ENCODE measurements at places on chromosomes 2 and 18. TPM values are rescaled to one million over a fixed set of nuclear protein-coding genes. Genes with fewer than 3 reads are reported as not detected.

The POTEC gene
- total RNA-seq: under 0.01 TPM

The LIMS4 gene
- total RNA-seq: 1.1 TPM

The ZNF516 gene
- 22.9 TPM for total RNA-seq

The ANKRD44 gene
- total RNA-seq: 6.0 TPM

The FSHR gene
- total RNA-seq: not detected

The ARHGAP15 gene
- total RNA-seq: 0.09 TPM

The RESP18 gene
- not detected for total RNA-seq

The IL37 gene
- not detected for total RNA-seq

The C1QL2 gene
- total RNA-seq: not detected

The LPIN1 gene
- total RNA-seq: 53.5 TPM

The KCNJ3 gene
- not detected for total RNA-seq

The MYO5B gene
- 0.18 TPM for total RNA-seq

The RIT2 gene
- total RNA-seq: not detected

The CYP1B1 gene
- 23.0 TPM for total RNA-seq

The INPP5D gene
- total RNA-seq: 0.46 TPM

The FBLN7 gene
- total RNA-seq: 0.57 TPM

The HOXD1 gene
- total RNA-seq: not detected

The UGT1A3 gene
- not detected for total RNA-seq

The SRD5A2 gene
- not detected for total RNA-seq

The IL36RN gene
- 0.09 TPM for total RNA-seq

The CFAP210 gene
- not detected for total RNA-seq

The GLI2 gene
- total RNA-seq: 11.3 TPM

The PSD4 gene
- 3.4 TPM for total RNA-seq

The FHOD3 gene
- total RNA-seq: 16.9 TPM

The CIB4 gene
- total RNA-seq: not detected

The STAT4 gene
- total RNA-seq: 2.0 TPM

The NAT8 gene
- not detected for total RNA-seq

The CRYGC gene
- not detected for total RNA-seq

The RGPD4 gene
- total RNA-seq: not detected

The CHAC2 gene
- 1.1 TPM for total RNA-seq

The PRSS56 gene
- total RNA-seq: not detected

The SERPINB11 gene
- total RNA-seq: not detected

The RAB27B gene
- total RNA-seq: 30.2 TPM

The SLC23A3 gene
- total RNA-seq: 2.4 TPM

The SIX3 gene
- not detected for total RNA-seq

The DNAH7 gene
- 0.28 TPM for total RNA-seq

The RAPGEF4 gene
- total RNA-seq: 1.9 TPM

The G6PC2 gene
- not detected for total RNA-seq

The APLF gene
- 7.0 TPM for total RNA-seq

The FBXO48 gene
- 0.28 TPM for total RNA-seq

The UGT1A5 gene
- total RNA-seq: not detected

The NLRC4 gene
- not detected for total RNA-seq

The HRH4 gene
- under 0.01 TPM for total RNA-seq

The ANKRD30B gene
- under 0.01 TPM for total RNA-seq

The HYCC2 gene
- total RNA-seq: 7.5 TPM

The CHST9 gene
- not detected for total RNA-seq

The SLC14A1 gene
- total RNA-seq: 27.6 TPM

The CAVIN2 gene
- 10.4 TPM for total RNA-seq

The EFHD1 gene
- total RNA-seq: not detected

The ITGA4 gene
- 18.3 TPM for total RNA-seq

The RAB6C gene
- not detected for total RNA-seq

The PSTPIP2 gene
- total RNA-seq: 5.7 TPM

The TMEM200C gene
- 0.14 TPM for total RNA-seq

The MARCHF4 gene
- 0.28 TPM for total RNA-seq

The OTOS gene
- total RNA-seq: not detected

The MPHOSPH10 gene
- total RNA-seq: 18.1 TPM
